ENCODE measurements at places on chromosomes 1 and 21. TPM values are rescaled to one million over a fixed set of nuclear protein-coding genes. Genes with fewer than 3 reads are reported as not detected.

The RIMKLA gene
- 0.35 TPM for total RNA-seq

DNA sequence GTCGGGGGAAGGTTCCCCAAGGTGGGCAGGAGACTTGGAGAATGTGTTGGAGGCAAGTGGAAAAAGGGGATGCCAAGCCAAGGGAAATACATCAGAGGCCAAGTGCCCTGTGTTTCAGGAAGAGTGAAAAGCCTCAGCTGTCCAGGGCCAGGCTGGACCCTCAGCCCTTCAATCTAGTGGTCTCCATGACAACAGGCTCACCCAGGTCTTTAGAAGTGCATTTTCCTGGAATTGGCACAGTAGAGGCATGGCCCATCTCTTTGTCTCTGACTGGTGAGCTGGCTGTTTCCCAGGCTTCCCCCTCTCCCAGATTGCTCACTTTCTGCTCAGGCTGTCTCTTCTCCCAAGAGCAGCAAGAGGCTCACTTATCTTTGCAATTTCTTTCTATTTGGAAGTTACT is 10.4 kb upstream of the RHBG start:
- no peak overlapping the region for H3K4me3 ChIP-seq
- no peak for DNase-seq
- H3K36me3 ChIP-seq = no peaks in the 10 kb centered on the region
- no peak overlapping the region for H3K27ac ChIP-seq

DNA sequence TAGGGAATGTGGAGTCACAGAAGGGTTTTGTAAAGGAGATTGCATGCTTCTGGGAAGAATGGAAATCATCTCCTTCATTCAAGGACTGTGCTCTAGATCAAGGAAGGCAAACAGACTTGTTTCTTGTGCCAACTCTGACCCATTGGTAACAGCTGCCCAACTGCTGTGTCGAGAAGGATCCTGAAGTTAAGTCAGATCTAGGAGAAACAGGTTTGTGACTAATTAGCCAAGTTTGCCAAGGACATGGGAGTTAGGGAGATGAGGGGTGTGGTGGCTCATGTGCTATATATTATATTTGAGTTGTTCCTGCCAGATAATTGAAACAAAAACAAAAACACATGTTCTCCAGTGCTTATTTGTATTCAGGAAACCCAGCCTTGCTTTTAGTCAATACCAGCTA is 251.2 kb upstream of the USP24 start:
- no peaks in the 10 kb centered on the region for H3K27me3 ChIP-seq
- H3K27ac ChIP-seq = peak overlapping the region; percentile 54
- peak; percentile 91 for DNase-seq
- H3K4me1 ChIP-seq = peaks cover 22% of the 10 kb centered on the region

DNA sequence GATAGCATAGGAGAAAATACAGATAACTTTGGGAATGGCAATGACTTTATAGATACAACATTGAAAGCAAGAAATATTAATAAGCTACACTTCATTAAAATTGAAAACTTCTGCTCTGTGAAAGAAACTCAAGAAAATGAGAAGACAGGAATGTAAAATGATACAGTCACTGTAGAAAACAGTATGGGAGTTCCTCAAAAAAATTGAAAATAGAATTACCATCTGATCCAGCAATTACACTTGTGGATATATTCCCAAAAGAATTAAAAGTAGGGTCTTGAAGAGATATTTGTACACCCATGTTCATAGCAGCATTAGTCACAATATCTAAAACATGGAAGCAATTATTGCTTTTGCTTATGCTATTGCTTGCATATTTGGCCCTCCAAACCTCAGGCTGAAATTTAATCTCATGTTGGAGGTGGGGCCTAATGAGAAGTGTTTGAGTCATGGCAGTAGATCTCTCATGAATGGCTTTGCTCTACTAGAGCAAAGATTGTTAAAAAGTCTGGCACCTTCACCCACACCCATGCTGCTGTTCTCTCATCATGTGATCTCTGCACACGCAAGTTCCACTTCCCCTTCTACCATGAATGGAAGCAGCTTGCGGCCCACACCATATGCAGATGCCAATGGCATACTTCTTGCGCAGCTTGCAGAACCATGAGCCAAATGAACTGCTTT is 15.3 kb upstream of the AHCYL1 start:
- H3K27ac ChIP-seq = peak overlapping the region; percentile 22
- no peaks in the 10 kb centered on the region for H3K36me3 ChIP-seq
- H3K4me1 ChIP-seq = peaks cover 19% of the 10 kb centered on the region
- H3K4me3 ChIP-seq = no peak overlapping the region

DNA sequence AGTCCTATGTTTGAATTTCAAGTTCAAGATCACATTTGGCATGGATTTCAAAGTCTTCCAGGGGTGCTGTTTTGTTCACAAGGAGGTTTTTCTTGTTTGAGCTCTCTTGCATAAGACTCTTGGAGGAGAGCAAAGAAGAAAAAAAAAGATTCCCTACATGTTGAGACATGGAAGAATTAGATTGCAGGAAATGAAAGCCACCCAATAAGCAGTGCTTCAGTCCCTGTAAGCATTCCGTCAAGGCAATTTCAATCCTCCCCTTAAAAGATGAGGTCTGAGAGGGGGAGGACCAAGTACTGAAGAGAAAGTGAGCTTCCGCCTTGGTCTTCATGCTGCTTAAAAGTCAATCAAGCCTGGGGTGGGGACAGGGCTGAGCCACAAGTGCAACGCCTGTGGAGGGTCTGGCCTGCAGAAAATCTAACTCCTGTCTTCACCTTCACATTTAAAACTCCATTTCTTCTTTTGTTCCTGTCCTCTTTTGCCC is 50.2 kb downstream of the LPAR3 start:
- no peaks in the 10 kb centered on the region for H3K36me3 ChIP-seq
- H3K4me3 ChIP-seq = no peak overlapping the region
- H3K27ac ChIP-seq = no peak overlapping the region
- peak; percentile 68 for DNase-seq
- H3K27me3 ChIP-seq = no peaks in the 10 kb centered on the region

DNA sequence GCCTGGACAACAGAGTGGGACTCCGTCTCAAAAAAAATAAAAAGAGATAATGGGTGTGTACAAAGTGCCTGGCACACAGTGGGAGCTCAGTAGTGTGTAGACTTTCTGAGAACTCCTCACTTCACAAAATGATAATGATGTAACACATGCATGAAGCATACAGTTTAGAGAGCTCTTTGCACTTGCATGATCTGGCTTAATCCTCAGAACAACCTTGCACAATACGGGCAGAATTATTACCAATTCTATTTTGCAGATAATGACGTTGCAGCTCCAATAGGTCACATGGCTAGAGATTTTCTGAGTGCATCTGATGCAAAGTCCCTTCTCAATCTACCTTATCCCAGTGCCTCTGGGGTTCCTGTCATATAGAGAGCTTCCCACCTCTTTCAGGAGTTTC is 71.4 kb downstream of the CD247 start:
- no peaks in the 10 kb centered on the region for H3K36me3 ChIP-seq
- peaks cover 23% of the 10 kb centered on the region for H3K4me1 ChIP-seq
- peak overlapping the region; percentile 33 for H3K4me3 ChIP-seq
- no peaks in the 10 kb centered on the region for H3K27me3 ChIP-seq

- H3K4me1 ChIP-seq = no peaks in the 10 kb centered on the region
- DNase-seq = no peak
- H3K36me3 ChIP-seq = no peaks in the 10 kb centered on the region
- peaks cover 88% of the 10 kb centered on the region for H3K27me3 ChIP-seq
These were observed at the start of gene GABRD for GRCh38 chr1:2019172-2019543. GABRD (plus strand) TSS chr1:2019345; CDS start chr1:2019424, 79 bp downstream.

DNA sequence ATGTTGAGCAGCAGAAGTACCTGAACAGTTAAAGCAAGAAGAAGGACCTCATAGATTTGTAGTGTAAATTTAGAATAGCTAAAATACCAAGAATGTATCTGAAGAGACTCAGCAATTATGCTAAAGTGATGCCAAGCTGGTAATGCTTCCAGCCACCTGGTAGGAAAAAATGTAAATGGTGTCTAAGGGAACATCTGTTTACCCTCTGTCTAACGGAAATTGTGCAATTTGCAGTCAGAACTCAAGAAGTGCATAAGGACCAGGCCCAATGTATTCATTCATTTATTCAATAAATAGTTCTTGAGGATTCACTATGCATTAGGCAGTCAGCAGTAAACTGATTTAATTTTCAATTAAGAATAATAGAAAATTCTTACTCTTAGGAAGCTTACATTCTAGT is 116.0 kb upstream of the ADGRL4 start:
- no peak overlapping the region for H3K4me3 ChIP-seq
- H3K27me3 ChIP-seq = no peaks in the 10 kb centered on the region
- no peaks in the 10 kb centered on the region for H3K36me3 ChIP-seq
- no peaks in the 10 kb centered on the region for H3K4me1 ChIP-seq
- no peak overlapping the region for H3K27ac ChIP-seq
- DNase-seq = no peak

DNA sequence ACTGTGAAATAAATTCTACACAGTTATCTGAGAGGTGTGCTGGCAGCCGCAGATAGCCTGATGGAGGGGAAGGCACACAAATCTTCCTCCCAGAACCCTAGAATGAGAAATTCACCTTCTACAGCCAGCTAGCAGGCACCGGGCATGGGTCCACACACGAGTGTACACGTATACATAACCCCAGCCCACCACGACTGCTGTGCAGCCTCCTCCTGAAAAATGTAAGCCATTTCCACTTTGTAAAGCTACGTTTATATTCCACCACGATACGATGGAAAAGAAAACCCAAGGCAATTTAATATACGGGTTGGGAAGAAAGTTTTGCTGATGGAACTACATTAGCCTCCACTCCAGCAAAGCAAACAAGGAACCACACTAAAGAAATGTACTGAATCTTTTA is 1.8 kb downstream of the BTG3 start:
- H3K36me3 ChIP-seq = no peaks in the 10 kb centered on the region
- no peaks in the 10 kb centered on the region for H3K27me3 ChIP-seq
- DNase-seq = no peak
- H3K4me1 ChIP-seq = peaks cover 11% of the 10 kb centered on the region

GRCh38 chr1:184622136-184622823 is 132.4 kb downstream of the EDEM3 start:
- H3K36me3 ChIP-seq = no peaks in the 10 kb centered on the region
- no peak overlapping the region for H3K27ac ChIP-seq
- H3K4me1 ChIP-seq = 0 out of 2 replicates have a peak, but pooled peaks cover 4% of the 10 kb centered on the region
- DNase-seq = no peak
- no peak overlapping the region for H3K4me3 ChIP-seq

GRCh38 chr1:30123896-30124295 is 599.5 kb downstream of the MATN1 start:
- H3K4me1 ChIP-seq = no peaks in the 10 kb centered on the region
- H3K36me3 ChIP-seq = no peaks in the 10 kb centered on the region
- H3K27ac ChIP-seq = no peak overlapping the region
- H3K4me3 ChIP-seq = no peak overlapping the region
- DNase-seq = no peak
- peaks cover 32% of the 10 kb centered on the region for H3K27me3 ChIP-seq

DNA sequence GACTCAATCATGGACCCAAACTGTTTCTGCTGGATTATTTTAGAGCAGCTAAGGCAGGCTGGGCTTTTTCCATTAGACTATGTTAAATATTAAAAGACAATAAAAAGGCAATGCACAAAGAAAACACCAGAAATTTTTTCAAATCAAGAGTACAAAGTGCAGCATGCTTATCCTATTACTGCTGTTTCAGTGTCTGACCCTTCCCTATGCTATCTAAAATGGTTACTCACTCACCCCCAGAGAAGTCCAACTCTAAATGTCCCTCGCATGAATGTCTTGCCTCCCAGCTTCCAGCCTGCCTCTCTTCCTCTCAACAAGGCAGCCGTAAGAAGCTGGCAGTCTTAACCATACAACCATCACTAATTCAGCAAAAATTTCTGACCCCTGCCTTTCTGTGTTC is 108.7 kb upstream of the SYT6 start:
- no peaks in the 10 kb centered on the region for H3K36me3 ChIP-seq
- no peaks in the 10 kb centered on the region for H3K27me3 ChIP-seq
- no peaks in the 10 kb centered on the region for H3K4me1 ChIP-seq
- DNase-seq = no peak
- H3K4me3 ChIP-seq = no peak overlapping the region
- no peak overlapping the region for H3K27ac ChIP-seq

- DNase-seq = no peak
- H3K4me3 ChIP-seq = no peak overlapping the region
- no peak overlapping the region for H3K27ac ChIP-seq
- H3K36me3 ChIP-seq = no peaks in the 10 kb centered on the region
These were observed 494.5 kb upstream of the PBX1 start for GRCh38 chr1:164064501-164064900.

GRCh38 chr1:31155216-31155806 is 84.4 kb downstream of the NKAIN1 start:
- peak; percentile 77 for DNase-seq
- H3K4me3 ChIP-seq = peak overlapping the region; percentile 53
- H3K36me3 ChIP-seq = no peaks in the 10 kb centered on the region
- peak overlapping the region; percentile 71 for H3K27ac ChIP-seq

All from PC-9 (cell line).